Motor neuron (in vitro differentiated cells): ENCODE measurements at places on chromosomes 1 and 21. TPM values are rescaled to one million over a fixed set of nuclear protein-coding genes. Genes with fewer than 3 reads are reported as not detected.

The NOTCH2 gene
- 41.3 and 53.9 TPM in 2 replicates for total RNA-seq

The FAM72C gene
- total RNA-seq = 2.4 and 3.1 TPM in 2 replicates

The TCHHL1 gene
- total RNA-seq = 0.20 TPM in 1 of 2 replicates, not detected in the other

The CD58 gene
- total RNA-seq = 2.5 TPM in 2 replicates

The PRAMEF20 gene
- total RNA-seq = not detected in 2 replicates

The GUCA2A gene
- total RNA-seq = not detected in 2 replicates

The CENPS gene
- 28.6 and 31.5 TPM in 2 replicates for total RNA-seq

The ELOVL1 gene
- total RNA-seq = 26.6 and 31.0 TPM in 2 replicates
